H7 (cell line): ENCODE measurements at places on chromosomes 13 and 19.
A peak's percentile ranks its signal among the peaks of the same experiment; 100 is the strongest.

- peak; percentile 54 for DNase-seq
Observed at GRCh38 chr19:7590256-7590655, 5.4 kb upstream of the CAMSAP3 start.

DNA sequence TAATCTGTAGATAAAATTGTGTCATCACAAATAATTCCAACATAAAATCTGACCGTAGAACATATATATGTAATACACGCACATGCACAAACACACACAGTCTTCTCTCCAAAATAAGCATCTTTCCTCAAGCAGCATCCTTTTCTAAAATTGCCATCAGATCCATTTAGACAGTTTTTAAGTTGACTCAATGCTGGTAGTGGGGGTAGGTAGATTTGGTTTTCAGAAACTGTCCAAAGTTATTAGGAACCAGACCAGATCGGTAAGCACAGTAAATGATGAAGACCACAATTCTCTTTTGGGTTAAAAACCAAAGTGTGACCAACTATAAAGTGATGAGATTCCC is 64.6 kb downstream of the SERP2 start:
- DNase-seq, result no peak

GRCh38 chr13:106212386-106213010 is 323.0 kb downstream of the EFNB2 start:
- DNase-seq, result no peak

- DNase-seq, result no peak
Observed at GRCh38 chr13:108212886-108213285, 2.5 kb downstream of the LIG4 start.

DNA sequence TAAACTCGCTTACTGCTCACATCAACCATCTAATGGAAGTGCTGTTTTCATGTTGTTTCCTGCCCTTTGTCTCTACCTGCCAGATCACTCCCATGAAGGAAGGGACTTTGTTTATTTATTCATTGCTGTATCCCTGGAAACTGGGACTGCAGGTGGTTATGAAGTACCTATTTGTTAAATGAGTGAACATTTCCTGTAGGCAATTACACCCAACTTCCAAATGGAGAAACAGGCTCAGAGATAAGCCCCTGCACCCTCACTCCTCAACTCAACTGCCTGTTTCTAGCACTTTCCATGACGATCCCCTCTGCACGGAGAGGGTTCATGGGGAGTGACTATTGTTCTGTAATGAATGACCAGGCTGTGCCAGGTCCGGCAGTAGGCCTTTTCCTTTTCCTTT is 1.9 kb upstream of the SELENOW start:
- DNase-seq, result peak; percentile 49

DNA sequence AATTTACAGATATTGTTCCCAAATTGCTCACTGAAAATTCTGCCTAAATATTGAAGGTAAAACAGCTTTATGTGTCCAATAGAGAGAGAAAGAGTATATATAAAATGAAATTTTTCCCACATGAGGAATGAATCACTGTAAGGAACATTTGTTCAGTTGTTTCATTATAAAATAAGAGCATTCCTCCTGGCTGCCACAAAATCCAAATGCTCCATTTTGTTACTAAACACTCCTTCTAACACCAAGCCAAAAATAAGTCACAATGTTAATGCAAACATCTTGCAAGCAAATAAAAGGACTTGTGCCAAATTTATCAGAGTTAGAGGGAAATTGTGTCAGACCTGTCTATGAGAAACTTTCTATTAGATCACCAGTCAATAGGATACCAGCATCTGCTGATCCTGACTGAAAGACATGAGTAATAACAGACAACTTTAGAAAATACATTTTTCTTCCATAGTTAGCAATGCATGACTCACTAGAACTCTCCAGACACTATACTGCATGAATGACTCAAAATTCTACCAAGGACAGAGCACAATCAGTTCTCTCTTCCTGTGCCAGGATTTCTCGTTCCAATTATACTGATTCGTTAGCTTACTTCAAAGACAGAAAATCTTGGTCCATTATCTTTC is 83.5 kb upstream of the FNDC3A start:
- no peak for DNase-seq

- DNase-seq, result no peak
Observed at GRCh38 chr13:110197471-110197870, 109.5 kb downstream of the COL4A1 start.

DNA sequence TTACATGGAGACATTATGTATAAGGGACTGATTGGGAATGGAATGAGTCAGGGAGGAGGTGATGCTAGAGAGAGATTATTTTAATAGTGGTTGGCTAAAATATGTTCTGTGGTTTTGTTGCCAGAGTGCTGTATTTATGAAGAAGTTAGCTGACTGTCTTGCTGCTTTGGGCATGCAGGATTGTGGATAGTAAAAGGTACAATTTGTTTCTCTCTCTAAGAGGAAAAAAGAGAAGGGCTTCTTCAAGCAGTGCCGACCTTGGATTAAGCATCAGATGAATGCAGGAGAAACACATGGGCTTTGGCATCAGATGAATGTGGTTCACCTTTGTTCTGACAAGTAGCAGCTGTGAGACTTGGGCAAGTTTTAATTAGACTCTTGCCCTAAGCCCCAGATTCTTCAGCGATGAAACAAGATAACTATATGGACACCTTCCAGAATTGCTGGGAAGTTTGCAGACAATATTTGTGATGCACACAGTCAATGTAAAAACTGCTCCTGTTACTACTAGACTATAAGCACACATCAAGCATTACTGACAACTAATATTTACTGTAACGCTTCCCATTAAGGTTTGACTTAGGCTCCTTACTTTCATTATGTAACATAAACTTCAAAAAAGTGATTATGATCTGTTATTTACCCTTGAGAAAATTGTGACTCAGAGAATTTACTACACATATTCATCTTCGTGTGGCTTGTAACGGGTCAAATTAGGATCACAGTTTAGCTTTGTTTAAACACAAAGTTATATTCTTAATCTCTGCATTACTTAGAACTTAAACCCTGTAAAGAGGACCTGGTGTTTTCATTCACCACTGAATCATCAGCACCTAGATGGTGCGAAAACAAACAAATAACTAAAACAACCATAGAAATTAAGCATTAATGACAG is 824.0 kb downstream of the PCDH9 start:
- DNase-seq, result no peak

GRCh38 chr19:16073988-16074387 is 2.3 kb upstream of the TPM4 start:
- no peak for DNase-seq

- no peak for DNase-seq
Observed at GRCh38 chr13:47249266-47249665, 352.4 kb upstream of the HTR2A start.

DNA sequence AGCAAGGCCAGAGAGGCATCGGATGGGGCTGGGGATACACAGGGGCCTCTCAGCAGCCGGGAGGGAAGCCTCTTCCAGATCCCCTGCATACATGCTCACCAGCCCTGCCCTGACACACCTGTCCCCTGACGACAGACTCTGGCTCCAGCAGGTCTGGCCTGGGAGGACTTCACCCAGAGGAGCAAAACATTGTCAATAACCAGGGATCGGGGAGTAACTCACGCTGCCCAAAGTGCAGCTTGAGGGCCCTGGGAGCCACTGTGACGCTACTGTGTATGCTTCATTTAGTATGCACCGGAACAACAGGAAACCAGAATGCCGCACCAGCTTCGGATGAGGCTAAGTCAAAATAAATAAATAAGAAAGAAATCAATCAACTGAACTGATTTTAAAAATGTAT is 12.4 kb upstream of the CD22 start:
- DNase-seq, result no peak

DNA sequence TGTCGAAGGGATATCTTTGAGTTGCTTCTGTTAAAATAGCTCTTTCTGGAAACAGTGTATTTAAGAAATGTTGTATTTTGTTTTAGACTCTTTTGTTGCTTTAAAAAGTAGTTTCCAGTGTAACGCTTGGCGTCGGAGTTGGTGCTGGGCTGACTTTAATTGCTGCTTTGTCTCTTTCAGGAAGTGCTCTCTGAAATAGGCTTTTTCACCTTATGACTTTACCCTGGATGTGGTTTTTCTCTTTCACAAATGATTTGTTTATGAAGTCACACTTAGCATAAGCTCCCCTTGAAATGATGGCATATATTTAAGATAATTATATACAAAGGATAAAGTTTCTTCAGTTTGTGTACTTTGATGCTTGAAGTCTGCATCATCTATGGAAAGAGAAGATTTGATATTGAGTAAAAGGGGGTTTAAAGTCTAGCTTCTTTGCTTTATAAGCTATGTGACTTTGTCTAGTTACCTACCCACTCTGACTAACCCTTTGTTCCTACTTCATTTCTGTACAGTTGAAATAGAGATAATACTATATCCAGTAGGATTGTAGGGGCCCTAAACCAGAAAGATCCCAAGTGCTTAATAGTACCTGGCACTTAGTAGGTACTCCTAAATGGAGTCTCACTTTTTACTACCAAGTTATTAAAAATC is at the start of gene GPR18:
TSS of gene GPR18 (minus strand) at position 170 of the 651 bp plus-strand sequence. CDS start 2,507 bp downstream, outside the sequence.
- DNase-seq, result no peak

GRCh38 chr13:113774177-113775107 is 15.4 kb downstream of the TMEM255B start:
- no peak for DNase-seq

DNA sequence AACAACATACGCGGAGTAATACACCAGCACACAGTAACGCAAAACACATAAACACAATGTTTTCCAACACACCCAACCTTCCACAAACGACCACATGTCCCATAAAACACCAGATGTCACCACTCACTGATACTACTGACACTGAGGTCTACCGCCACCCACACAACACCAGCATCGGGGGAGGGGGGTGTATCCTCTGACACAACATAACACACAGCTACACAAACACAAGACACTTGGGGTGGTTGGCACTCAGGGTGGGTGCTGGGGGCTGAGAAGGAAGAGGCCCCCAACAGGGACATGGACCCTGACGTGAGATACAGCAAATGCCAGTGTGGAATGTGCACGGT is 1.5 kb upstream of the KCNN4 start:
- no peak for DNase-seq

DNA sequence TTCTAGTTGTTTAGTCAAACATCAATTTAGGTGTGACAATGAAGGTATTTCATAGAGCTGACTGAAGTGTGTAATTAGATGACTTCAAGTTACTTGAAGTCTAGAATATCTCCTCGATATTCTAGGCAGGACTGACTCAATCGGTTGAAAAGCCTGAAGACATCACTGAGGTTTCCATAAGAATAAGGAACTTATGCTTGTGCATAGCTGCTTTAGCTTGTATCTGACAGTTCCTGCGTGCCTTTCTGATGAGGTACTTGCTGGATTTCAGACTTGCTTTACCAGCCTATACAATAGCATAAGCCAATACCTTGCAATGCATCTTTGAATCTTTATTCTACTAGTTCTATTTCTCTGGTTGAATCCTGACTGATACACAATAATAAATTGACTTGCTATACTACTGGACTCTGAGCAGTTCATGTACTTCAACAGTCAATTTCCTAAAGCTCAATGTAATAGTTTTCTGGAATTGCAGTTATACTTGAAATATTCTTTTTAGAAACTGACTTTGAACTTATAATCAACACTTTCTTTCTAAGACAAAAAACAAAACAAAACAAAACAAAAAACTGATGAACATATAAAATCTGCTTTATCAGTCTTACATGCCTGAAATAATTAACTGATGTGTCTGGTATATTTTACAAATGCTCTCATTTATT is 1534.8 kb downstream of the SLITRK5 start:
- DNase-seq, result no peak

DNA sequence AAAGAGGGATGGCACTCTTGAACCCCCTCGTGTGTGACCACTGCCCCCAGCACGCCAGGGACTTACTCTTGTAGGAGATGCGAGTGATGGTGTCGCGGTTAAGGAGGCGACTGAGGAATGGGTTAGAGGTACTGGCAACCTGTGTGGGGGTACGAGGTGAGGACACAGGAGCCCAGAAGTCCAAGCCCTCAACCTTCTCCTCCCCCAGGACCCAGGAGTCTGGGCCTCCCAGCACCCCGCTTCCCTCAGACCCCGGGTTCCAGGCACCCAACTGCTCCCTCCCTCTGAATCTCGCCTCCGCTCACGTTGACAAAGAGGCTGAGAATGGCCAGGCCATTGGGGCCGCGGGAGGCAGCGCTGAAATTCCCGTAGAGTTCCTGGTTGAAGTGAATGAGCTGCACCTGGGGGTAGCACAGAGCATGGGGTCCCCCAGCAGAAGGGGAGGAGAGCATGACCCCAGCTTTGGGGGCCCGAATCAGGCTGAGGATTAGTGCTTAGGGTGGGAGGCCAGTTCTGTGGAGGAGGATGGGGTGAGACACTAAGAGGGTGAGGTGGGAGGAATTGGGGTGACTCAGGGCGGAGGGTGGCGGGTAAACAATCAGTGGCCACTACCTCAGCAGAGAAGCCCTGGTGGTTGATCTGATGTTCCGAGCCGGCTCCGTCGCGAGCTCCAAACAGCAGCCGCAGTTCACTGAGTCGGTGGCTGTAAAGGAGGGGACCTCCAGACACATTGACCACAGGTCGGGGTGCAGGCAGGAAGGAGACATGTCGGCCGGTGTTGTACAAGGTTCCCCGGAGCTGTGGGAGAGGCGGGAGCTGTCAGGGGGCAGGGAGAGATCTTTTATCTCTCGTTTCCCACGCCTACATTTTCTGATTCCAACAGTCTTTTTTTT is 2.5 kb upstream of the DBP start:
- peak; percentile 56 for DNase-seq

- no peak for DNase-seq
Observed at GRCh38 chr13:50015258-50015657, at the start of gene KCNRG. KCNRG (plus strand) TSS chr13:50015444; CDS start chr13:50015494, 50 bp downstream.

GRCh38 chr13:113295776-113296175 is 1.3 kb upstream of the LAMP1 start:
- DNase-seq, result no peak

DNA sequence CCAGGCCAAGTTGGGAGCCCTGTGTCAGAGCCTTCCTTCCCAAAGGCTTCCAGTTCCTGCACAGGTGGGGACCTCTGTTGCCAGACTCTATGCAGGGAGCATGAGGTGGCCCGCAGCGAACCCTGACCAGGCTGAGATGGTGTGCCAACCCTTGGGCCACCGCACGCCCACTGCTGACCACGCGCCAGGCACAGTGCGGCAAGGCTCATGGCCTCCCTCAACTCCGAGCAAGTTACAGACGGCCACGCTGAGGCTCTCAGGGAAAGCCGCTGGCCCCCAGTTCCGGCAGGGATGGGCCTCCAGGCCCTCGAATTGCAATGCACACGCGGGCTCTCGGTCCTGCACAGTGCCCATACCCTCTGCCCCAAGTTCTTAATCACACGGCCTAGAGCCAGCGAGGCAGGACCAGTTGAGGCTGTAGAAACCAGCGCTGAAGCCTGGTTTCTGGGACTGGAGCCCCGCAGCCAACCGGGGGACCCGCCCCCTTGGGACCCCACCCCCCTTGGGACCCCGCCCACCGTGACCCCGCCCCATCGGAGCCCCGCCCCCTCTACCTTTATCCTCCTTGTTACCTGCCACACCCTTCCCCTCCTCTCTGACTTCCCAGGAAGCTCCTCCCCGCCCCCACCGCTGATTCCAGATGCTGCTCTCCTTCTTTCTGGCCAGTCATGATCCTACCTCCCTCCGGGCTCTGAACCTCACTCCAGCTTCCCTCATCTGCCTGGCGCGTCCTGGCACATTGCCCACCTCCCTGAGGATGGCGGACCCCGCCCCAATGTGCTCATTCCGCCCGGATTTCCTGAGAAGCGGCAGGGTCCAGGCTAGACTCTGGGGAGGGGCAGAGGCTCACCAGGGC is 6.0 kb downstream of the PEX11G start:
- DNase-seq, result peak; percentile 100
